ENCODE measurements at places on chromosomes 3 and 15.

DNA sequence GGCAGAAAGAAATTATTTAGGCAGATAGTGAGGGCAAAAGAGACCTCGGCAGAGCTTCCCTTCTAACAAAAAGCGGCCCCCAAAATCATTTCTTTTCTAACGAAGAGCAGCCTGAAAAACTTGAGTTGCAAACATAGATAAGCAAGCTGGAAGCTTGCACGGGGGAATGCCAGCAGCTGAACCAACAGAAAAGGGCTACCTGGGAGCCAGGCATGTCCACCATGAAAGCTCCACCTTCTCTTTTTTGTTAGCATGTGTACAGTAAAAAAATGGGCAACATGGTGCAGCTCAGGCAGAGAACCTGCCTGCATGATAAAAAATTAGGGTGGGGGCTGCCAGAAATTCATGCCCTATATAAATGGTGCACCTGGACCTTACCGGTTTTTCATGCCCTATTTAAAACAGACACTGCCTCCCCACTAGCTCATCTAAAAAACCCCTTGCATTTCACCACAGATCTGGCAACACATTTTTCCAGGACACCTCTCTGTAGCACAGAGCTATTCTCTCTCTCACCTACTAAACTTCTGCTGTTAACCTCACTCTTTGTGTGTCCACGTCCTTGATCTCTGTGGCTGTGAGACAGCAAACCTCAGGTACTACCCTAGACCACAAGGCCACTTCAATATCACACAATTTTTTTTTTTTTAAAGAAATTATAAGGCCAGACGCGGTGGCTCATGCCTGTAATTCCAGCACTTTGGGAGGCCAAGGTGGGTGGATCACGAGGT is 18.7 kb downstream of the SLC33A1 start:
- no peak for DNase-seq

GRCh38 chr3:156816091-156816793 is 9.9 kb upstream of the LEKR1 start:
- DNase-seq = peak; percentile 68

- DNase-seq = no peak
Observed at GRCh38 chr3:126991366-126992200, 8.7 kb downstream of the PLXNA1 start.

DNA sequence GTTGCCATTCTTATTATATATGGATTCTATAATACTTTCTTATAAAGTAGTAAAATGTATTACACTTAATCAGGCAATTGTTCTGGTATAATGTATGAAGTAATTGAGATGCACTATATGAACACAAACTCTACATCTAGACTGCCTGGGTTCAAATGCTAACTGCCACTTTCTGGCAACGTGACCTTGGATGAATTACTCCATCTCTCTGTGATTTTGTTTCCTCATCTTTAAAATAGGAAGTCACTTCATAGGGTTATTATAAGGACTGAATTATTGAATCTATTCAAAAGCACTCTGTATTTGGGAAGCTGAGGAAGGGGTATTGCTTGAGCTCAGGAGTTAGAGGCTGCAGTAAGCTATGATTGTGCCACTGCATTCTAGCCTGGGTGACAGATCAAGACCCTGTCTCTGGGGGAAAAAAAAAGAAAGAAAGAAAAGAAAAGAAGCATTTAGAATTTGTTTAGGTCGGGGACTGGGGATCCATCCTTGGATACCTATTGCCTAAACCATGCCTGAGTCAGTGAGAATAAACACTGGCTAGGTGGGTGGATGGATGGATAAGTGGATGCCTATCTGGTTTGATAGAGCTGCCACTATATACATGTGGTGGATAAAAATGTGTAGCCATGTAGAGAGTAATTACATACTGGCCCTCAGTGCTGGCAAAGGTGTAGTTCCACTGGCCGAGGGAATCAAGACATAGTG is 2.5 kb downstream of the TM4SF1 start:
- no peak for DNase-seq

- DNase-seq = no peak
Observed at GRCh38 chr15:63986751-63987341, 59.4 kb downstream of the DAPK2 start.

DNA sequence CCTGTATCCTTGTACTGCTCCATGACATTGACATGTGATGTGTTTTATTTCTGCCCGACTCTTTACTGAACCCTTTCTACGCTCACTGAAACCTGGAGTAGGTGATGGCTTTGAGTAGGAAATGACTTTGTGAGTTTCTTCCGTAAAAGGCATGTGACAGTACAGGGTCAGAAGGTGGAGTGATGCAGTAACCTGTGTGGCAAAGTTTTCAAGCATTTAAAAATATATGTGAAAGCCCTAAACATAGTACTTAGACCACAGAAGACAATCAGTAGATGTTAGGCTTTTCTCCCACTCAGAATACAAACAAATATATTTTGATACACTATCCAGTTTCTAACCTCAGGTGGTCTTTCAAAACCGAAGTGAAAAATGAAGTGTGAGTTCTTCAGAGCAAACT is 31.3 kb upstream of the SACM1L start:
- DNase-seq = no peak

- no peak for DNase-seq
Observed at GRCh38 chr3:20999661-21000060, 751.3 kb downstream of the ZNF385D start.

DNA sequence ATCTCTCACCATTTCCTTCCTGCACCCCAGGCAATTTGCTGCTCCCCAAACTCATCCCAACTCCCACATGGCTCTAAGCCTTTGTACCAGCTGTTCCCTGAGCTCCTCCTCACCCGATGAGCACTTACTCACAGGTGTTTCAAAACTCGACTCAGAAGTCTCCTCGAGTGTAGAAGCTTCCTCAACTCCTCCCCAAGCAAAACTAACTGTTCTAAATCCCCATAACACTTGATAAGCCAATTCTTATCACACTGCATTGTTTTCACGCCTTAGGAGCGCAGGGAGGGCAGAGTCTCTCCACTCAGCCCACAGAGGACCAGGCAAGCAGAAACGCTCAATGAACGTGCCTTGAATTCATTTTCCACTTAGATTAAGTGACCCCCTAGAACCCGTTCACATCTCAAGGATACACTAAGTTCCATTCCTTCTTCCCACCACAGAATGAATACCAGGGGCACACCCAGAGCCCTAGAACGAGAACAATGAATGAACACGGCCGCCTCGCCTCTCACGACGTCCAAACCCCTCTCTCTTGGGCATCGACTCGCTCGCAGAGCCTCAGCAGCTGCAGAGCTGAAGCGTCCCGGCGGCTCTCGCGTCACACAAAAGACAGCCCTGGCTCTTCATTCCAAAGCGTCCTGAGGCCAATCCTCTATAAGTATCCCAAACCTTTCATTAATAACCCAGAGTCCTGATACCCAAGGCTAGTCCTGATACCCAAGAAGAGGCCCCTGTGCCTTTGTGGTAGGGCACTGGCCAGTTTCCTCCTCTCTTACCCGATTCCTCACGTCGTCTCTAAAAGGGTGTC is 1.1 kb downstream of the RAF1 start:
- DNase-seq = no peak

DNA sequence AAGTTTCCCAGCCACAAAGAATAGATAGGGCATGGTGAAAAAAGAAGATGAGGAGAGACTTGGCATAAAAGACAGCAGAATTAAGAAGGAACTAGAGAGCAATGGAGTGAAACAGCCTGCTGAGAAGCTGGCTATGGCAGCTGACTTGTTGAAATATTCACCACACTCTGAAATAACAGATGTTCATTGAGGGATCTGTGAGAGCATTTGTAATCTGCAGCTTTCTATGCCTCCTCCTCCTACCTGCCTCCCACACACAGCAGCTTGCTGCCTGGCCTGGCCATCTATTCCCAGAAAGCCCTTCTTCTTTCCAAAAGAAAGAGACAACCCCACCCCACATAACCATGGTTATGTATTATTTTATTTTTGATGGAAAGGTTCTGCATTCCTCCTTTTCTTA is 303.9 kb downstream of the GAP43 start:
- DNase-seq = no peak

GRCh38 chr3:141878817-141879216 is 2.4 kb downstream of the ATP1B3 start:
- DNase-seq = no peak

GRCh38 chr3:115975796-115976195 is 352.5 kb downstream of the GAP43 start:
- DNase-seq = no peak

- no peak for DNase-seq
Observed at GRCh38 chr3:72720566-72720965, 127.7 kb downstream of the SHQ1 start.

- DNase-seq = no peak
Observed at GRCh38 chr3:53820084-53820483, 26.1 kb downstream of the CHDH start.

DNA sequence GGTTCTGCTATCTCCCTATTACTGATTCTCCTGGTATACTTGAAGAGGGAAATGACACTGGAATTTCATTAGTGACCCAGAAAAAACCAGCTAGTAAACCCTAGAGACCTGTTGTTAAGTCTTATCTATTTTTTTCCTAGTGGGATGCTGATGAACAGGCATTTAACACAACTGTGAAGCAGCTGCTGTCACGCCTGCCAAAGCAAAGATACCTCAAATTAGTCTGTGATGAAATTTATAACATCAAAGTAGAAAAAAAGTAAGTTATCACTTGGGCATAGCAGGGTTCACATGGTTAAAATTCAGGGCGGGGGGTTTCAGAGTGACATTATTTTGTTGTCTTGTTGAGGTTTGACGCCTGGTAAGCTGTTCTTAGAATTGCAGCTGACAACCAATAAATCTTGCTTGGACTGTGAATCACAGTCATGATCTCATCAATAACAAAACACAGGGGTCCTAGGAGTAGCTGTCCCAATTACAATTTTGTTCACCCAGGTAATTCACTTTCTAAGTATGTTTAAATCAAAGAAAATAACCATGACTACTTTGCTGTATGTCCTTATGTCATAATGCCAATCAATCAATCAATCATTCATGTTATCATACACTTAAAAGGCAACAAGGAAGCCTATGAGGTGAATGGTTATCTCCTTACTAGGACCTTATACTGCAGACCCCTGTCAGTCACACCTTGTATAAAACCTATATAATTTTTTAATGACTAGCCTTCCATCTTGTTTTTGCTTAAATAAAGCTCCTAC is 4.6 kb downstream of the SRP14 start:
- DNase-seq = no peak

DNA sequence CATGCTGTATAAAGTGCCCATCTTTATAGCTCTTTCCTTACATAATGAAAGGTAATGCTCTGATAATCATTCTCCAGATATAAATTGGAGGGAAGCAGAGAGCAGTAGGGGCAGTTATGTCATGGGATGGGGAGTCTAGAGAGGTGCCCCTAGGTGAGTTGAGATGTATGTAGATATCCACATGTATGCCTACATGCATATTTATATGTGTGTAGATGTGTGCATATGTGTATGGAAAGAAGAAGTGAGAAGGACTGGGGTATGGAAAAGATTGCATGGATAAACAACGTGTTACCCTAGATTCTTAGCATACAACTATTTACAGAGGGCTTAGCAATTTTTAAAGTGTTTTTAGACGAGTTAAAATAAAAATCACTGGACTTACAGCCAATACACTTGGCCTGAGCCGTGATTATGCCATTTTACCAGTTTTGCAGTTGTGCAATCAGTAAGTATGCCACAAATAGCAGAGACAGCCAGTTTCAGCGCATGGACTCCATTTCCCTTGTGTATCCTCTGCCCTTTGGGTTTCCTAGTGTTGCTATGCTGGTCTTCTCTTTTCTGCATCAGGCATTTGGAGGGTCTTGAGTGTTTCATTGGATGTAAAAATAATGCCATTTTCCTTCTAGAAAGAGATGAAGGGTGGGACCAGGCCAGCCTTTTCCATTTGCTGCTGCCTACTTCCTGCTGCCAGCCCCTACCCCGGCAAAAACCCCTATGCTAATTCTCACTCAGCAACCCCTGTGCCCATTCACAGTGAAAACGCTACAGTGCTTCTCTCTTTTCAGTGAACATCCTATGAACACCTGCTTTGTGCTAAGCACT is 199.4 kb upstream of the NR2E3 start:
- no peak for DNase-seq
